ENCODE measurements at places on chromosomes 4 and X.

GRCh38 chr4:3407930-3408792 lies 33.6 kb upstream of the HGFAC start:
- no peak for DNase-seq

GRCh38 chr4:81343046-81343445 lies 128.0 kb upstream of the PRKG2 start:
- no peak for DNase-seq

DNA sequence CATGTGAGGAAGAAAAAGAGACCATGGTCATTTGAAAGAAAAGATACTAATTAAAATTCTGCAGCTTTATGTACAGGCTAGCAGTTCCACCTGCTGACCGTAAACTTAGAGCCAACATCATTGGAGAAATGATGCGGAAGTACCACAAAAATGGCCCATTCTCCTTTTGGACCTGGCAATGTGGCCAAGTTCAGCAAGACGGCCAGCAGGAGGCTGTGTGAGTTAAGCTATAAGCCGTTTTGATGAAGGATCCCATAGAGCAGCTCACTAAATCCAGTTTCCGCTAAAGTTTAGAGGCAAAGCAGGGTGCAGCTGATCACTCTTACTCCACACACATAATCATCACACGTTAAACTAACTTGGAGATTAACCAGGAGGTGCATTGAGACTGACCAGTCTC lies 133.8 kb downstream of the LDB2 start:
- DNase-seq, result peak; percentile 35

DNA sequence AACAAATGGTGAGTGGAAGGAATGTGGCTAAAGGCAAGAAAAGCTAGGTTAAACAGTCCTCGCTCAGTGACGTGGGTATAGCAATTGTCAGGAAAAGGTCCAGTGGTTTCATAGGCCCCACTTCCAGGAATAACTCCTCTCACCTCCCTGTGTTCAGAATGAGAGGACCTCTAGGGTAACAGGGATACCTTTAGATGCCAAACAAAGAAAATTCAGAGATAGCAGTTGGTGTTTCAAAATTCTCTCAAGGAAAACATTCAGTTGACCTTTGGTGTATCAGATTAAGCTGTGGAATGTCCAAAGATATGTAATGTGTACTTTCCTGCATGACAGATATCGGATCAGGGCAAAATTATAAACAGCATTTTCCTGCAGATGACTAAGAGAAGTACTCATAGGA lies 155.9 kb downstream of the ARHGAP6 start:
- no peak for DNase-seq

GRCh38 chr4:666436-666810 lies 7.7 kb downstream of the ATP5ME start:
- no peak for DNase-seq

GRCh38 chr4:40608628-40609027 lies 21.0 kb downstream of the RBM47 start:
- no peak for DNase-seq

- no peak for DNase-seq
These were observed 18.3 kb upstream of the PGRMC2 start for GRCh38 chr4:128305942-128306341.

- no peak for DNase-seq
These were observed 46.1 kb upstream of the CITED1 start for GRCh38 chrX:72351606-72352334.

DNA sequence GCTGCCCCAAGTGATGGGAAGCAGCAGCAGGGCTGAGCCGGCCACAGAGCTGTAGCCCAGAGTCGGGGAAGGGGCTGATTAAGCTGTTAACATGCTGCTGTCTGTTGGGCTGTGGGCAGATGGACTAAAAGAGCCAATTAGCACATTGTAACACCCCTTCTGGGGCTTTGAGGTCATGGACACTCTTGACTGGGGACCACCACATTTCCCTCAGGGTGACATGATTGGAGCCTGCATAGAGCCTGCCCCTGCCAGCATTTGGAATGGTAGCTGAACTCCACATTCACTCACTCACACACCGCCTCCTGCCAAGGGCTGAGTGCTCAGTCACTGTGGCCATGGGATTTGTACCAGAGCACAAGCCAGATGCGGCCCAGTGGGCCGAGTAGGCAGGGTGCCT lies 646.9 kb downstream of the FAT4 start:
- no peak for DNase-seq

GRCh38 chrX:9988762-9989161 lies 21.6 kb downstream of the CLDN34 start:
- DNase-seq, result peak; percentile 14

Data from DMS53 (cell line).